RCC 7860 (cell line): ENCODE measurements at places on chromosomes 7 and 10.

GRCh38 chr10:69160809-69161241 lies 19.2 kb upstream of the SUPV3L1 start:
- peak; percentile 76 for DNase-seq

DNA sequence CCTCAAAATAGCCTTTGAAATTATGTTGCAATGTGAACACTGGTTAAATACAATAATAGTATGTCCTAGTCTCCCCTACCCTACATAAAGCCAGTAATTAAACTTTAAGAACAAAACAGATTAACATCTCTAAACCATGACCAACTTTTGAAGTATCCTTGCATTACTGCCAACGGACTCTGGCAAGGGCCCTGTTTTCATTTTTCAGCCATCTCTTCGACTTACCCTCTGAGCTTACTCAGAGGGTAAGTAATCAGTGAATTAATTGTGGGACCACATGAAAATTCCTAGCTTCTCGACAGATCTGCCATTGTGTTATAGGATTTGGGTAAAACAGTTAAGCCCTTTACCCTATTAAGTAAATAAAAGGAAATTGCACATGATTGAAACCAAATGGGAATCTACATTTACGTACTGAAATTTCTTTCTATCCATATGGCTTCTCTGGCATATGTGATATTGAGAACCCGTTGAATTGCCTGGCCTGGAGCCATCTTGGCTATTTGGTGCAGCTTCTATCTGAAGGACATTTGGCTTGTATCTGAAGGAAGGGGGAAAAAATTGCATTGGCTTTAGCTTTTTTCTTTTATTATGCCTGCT lies 39.6 kb downstream of the DYNC1I1 start:
- DNase-seq, result no peak

GRCh38 chr7:158037211-158037610 lies 550.4 kb downstream of the PTPRN2 start:
- DNase-seq, result no peak

- no peak for DNase-seq
These were observed 208.1 kb downstream of the KIAA1217 start for GRCh38 chr10:24417053-24417452.

GRCh38 chr7:155825336-155825735 lies 13.1 kb upstream of the SHH start:
- no peak for DNase-seq

DNA sequence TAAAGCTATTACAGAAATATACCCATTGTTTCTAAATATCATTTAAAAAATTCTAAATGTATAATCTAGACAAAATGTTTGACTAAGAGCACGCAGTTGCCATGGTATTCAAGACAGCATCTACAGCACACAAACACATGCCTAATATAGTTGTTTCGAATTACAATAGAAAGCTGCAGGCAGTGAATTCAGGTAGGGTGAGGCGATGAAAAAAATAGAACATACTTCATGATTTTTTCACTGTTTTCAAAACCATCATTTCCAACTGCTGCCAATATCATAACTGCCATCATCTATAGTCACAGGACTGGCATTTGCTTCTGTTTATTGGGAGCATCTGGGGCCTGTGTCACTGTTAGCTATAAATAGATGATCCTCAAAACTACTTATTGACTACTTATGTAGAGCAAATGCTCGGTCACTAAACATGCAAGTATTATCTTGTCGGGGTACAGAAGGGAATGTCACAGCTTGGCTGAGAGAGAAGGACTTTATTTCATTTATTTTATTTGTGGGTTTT lies 34.4 kb upstream of the OTUD1 start:
- no peak for DNase-seq
